ENCODE measurements at places on chromosomes 1 and 21. TPM values are rescaled to one million over a fixed set of nuclear protein-coding genes. Genes with fewer than 3 reads are reported as not detected.

DNA sequence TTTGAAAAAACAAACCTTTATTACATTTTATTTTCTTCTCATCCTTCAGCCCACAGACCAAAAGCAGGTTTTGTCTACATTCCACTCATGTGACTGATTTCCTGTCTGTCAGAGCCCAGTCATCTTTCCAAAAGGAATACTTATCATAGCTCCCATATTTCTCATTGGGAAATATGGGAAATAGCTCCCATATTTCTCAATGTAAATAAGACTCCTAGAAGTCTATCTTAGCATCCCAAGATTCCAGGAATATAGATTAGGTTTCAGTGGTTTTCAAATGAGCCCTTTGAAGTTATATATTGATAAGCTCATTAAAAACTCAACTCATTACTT lies 19.1 kb upstream of the NRDC start:
- peak; percentile 71 for DNase-seq

GRCh38 chr21:20527731-20528460 lies 470.3 kb upstream of the NCAM2 start:
- no peak for DNase-seq

DNA sequence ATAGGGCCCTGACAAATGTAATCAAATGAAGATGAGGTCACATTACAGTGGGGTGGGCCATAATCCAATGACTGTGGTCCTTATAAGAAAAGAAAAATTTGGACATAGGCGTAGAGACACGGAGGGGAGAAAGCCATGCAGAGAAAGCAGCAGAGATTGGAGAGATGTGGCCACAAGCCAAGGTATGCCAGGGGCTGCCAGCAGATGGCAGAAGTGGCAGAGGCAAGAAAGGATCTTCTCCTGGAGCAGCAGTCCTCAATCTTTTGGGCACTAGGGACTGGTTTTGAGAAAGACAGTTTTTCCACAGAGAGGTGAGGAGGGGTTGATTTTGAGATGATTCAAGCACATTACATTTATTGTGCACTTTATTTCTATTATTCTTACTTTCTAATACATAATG lies 355.1 kb downstream of the NPHP4 start:
- no peak for DNase-seq

GRCh38 chr21:45894450-45894825 lies 87.1 kb upstream of the COL6A1 start:
- peak; percentile 99 for DNase-seq

- peak; percentile 68 for DNase-seq
Measured at GRCh38 chr1:1177452-1178206, 3.9 kb downstream of the TTLL10 start.

GRCh38 chr1:107454791-107455190 lies 314.0 kb downstream of the NTNG1 start:
- no peak for DNase-seq

DNA sequence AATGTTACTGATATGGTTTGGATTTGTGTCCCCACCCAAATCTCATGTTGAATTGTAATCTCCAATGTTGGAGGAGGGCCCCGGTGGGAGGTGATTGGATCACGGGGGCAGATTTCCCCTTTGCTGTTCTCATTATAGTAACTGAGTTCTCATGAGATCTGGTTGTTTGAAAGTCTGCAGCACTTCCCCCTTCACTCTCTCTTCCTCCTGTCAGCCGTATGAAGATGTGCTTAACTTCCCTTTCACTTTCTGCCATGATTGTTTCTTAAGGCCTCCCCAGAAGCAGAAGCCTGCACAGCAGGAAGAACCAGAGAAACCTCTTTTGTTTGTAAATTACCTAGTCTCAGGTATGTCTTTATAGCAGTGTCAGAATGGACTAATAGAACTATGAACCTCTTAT lies 28.4 kb downstream of the TRIM33 start:
- DNase-seq: no peak

- DNase-seq: no peak
Measured at GRCh38 chr1:34625521-34626015, 129.3 kb upstream of the GJB5 start.

GRCh38 chr1:30604801-30605440 lies 118.5 kb downstream of the MATN1 start:
- no peak for DNase-seq

DNA sequence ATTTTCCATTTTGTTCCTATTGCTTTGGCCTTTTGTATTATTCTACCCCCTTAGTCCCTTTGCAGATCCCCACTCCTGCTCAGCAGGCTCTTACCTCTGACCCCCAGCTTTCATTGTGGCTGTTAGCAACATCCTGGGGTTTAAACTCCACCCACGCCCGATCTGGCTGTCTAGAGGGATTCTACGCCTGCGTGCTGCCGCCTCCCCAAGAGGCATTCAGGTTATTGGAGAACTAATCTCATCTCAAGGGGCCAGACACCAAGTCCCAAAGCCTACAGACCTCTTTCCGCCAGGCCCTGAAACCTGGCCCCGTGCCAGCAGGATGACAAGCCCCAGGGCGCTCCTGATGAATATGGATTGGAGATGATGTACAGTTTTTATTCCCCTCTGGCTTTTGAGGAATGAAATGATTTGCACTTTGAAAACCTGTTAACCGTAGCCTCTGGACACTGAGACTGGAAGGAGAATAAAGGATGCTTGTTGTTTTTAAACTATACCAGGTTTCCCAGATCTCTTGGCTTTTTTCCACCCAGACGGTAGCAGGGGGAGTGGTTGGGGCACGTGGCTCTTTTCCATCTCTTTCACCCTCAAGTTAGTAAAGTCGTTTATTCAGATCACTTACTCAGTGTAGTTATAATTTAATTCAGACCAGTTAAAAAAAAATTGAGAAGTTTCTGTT lies 14.5 kb upstream of the IKBKE start:
- peak; percentile 64 for DNase-seq

DNA sequence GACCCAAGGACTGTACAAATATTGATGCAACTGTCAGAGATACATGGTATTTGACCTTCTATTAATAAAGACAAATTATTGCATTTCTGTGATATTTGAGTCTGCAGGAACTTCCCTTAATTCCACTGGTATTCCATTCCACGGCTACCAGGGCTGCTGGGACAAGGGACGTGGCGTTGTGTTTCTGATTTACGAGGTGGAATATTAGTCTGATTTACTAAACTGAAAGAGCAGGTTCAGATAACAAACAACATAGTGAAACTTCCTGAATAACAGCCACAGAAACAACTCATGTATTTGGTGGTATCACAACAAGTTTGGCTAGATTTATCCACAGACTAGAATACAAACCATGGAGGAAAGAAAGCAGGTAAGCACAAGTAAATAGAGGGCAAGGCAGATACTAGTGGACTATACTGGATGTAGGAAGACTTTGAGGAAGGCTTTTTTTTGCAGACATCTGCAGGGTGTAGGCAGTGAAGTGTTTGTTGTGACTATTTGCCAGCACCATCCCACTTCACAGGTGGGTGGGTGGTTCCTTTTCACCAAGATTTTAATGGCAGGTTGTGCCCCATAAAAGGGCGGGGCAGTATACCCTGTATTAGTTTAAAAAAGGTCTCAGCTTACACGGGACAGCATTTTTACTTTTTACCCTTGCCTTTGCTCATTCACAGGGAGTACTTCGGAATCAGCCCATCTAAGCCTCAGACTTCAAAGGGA lies 100.4 kb downstream of the FGGY start:
- no peak for DNase-seq

DNA sequence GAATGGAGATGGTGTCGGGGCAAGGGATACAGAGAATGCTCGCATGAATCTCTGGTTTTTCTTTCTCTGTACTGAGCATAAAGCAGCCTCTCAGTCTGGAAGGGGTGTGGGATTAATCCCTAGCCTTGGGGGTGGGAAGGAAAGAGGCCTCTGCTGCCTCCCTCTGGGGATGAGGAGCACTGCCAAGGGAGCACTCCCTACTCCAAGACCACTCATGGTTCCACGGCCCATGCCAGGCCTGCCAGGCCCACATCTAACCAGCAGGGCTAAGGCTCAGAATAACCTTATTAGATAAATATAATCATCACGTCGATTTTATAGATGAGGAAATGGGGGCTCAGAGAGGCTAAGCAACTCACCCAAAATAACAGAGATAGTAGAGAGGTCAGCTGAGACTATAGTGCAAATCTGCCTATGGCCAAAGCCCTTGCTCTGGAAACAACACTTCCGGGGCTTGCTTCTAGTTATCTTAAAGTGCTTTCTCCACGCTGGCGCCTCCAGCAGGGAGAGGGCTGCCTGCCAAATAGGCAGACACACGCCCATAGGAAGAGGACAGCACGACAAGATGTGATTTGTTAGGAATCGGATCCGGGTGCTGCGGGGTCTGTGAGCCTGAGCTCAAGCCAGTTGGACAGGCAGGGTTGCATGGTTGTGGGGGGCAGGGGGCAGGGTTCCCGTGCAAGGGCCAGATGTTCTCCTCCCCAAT lies 522 bp downstream of the TEX35 start:
- peak; percentile 57 for DNase-seq

GRCh38 chr1:61426885-61427284 lies 298.1 kb downstream of the TM2D1 start:
- DNase-seq: no peak

GRCh38 chr21:38402291-38402690 lies 96.0 kb downstream of the ERG start:
- no peak for DNase-seq

DNA sequence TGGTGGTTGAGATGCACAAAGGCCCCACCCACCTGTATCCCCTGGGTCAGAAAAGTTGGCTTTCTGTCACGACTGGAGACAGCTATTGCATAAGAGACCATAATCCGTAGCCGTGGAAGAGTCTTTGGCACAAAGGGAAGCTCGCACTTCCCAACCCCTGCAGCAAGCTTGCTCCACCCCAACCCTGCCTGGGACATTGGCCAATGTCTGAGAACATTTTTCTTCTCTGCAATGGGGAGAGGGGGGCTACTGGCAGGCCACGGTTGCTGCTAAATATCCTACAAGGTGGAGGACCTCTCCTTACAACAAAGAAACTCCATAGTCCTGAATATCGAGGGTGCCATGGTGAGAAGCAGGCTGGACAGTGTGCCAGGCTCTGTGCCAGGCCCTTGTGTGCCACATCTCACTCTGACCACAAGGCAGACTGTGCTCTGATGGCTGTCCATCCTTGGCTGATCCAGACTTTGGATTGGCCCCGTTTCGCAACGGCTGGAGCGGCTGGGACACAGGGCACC lies 104.1 kb downstream of the CSMD2 start:
- no peak for DNase-seq

GRCh38 chr1:36829066-36829465 lies 205.2 kb downstream of the GRIK3 start:
- DNase-seq: peak; percentile 52

GRCh38 chr1:43573066-43573800 lies 42.5 kb downstream of the PTPRF start:
- no peak for DNase-seq

GRCh38 chr21:15001857-15002606 lies 62.8 kb downstream of the NRIP1 start:
- DNase-seq: no peak

- DNase-seq: no peak
Measured at GRCh38 chr1:60145771-60146170, 72.2 kb upstream of the C1orf87 start.

DNA sequence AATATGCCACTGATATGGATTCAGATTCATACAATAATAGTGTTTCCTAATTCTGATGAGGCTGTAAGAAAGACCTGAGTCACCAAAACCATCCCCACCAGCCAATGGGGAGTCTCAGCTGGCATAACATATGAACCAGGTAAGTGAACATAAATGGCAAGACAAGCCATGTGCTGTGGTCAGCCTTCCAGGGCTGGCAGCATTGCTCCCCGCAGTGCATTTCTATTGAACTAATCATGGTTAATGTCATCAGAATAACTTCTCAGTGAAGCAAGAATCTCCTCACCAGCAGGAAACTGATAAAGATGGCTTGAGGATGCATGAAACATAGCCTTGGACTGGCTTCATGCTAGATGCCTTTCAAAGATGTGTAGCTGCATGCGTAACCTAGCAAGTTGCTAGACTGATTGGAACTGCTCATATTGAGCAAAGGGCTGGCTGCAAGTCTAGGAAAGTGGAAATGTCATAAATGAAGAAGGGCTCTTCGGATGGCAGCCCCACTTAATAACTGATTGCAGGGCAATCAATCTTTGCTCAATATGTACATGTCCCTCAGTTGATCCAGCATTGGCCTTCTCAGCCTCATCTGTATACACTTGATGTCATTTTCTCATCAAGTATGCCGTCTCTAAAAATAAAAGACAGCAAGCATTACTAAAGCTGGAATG lies 88.0 kb downstream of the NTNG1 start:
- DNase-seq: no peak

GRCh38 chr1:22777388-22778057 lies 66.9 kb downstream of the EPHB2 start:
- DNase-seq: peak; percentile 21

GRCh38 chr1:15633756-15634420 lies 16.6 kb downstream of the DDI2 start:
- DNase-seq: no peak

GRCh38 chr1:20574686-20575540 lies 14.0 kb upstream of the CDA start:
- DNase-seq: peak; percentile 91

GRCh38 chr1:20609541-20609940 lies 20.6 kb downstream of the CDA start:
- peak; percentile 9 for DNase-seq

DNA sequence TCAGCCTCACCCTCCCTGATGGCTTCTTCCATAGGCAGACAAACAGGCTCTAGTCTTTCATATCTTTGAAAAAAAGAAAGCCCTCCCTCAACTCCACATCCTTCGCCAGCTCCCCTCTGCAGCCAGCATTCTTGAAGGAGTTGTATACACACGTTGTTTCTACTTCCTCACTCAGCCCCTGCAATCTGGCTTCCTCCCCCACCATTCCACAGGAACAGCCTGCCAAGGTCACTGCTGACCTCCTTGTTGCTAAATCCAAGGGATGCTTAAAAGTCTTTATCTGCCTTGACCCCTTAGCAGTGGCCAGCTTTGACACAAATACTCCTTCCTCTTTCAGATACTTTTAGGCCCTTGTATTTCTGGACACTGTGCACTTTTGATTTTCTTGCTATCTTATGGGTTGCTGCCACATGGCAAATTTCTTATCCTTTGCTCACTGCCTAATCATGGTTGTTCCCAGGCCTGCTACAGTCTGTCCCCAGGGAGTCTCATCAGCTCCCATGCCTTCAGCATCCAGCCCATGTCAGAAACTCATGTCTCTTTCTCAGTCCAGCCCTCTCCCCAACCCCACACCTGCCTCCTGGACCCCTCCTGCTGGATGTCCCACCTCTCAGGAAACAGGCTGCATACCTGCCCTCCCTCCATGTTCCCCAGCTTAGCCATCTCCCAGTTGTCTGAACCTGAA lies 8.3 kb downstream of the FAM229A start:
- peak; percentile 93 for DNase-seq

Gene ADAMTS4
- total RNA-seq: 1.4 TPM

Gene SHE
- total RNA-seq: not detected

Gene NCF2
- total RNA-seq: 2.2 TPM

Gene FALEC
- 0.36 TPM for total RNA-seq

Gene PRMT6
- 18.9 TPM for total RNA-seq

Gene LTN1
- 26.5 TPM for total RNA-seq

Gene KRTAP19-3
- not detected for total RNA-seq

Gene AMY2A
- total RNA-seq: not detected

Gene SPRR2E
- not detected for total RNA-seq

Gene KRTAP10-10
- total RNA-seq: not detected

Gene COL11A1
- 158 TPM for total RNA-seq

Gene CYP4X1
- 0.59 TPM for total RNA-seq
